Cardiac fibroblast (primary cell): ENCODE measurements at places on chromosomes 7 and 10.

DNA sequence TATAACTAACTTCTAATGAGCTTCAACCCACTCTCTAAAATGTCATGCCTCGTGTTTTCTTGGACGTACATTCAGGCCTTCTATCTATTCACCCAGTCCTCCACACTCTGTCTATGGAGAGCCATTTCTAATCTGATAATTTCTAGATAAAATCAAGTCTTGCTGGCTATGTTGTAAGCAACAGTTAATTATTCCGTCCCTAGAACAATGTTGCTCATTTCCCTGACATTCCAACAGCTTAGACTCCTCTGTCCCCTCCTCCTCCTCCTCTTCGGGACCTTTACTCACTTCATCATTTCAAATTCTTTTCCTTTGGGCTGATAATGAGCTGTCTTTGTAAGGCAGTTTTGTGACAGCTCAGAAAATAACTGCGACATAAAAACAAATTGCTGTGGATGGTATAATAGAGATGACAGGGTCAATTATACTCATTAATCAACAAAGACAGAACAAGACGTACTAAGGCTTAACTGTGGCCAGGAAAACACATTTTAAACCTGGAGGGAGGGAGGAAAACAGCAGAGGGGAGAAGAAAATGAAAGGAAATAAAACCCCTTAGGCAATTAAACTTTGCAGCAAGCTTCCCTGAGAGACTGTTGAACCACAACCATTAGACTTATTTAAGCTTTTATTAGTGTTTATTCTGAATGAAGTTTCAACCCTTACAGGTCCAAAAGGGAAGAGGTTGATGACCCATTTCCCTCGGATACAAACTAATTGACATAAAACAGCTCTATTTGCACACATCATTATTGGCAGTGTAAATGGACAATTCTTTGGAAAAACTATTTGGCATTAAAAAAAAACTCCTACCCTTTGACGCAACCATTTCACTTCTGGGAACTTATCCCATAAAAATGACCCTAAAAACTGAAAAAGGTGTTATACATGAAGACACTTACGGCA lies 179.1 kb downstream of the SFMBT2 start:
- DNase-seq, result no peak

- DNase-seq, result no peak
These were observed 14.2 kb downstream of the INSYN2A start for GRCh38 chr10:127182161-127182560.

GRCh38 chr7:22722536-22723180 lies 4.3 kb upstream of the IL6 start:
- no peak for DNase-seq

- DNase-seq, result peak; percentile 76
These were observed 33.1 kb upstream of the CROT start for GRCh38 chr7:87312215-87312865.

DNA sequence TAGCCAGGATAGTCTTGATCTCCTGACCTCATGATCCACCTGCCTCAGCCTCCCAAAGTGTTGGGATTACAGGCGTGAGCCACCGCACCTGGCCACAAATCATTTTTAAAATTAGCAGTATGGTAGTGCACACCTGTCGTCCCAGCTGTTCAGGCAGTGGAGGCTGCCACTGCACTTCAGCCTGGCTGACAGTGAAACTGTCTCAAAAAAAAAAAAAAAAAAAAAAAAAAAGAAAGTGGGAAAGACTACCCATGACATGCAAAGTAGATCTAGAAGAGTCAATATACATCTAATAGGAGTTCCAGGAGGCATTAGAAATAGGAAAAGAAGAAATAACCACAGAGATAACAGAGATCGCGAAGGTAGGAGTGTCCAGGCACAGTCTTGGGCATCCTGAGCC lies 3.2 kb downstream of the CSGALNACT2 start:
- DNase-seq, result no peak

DNA sequence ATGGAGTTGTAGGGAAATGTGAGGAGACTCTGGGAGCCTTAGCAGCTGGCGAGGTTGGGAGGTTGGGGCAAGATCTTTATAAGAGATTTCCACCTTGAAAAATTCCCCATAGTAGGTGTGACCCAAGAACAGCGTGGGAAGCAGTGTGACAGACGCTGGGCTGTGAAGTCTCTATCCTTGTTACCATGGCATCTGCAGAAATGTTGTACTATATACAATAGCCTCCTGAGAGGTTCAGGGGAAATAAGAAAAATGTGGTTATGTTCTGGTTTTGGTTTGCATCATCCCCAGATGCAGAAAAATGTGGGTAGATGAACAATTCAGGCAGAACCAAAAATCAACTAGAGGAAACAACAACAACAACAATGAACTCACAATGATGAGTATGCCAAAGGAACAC lies 498.6 kb downstream of the SH2D4B start:
- DNase-seq, result no peak

DNA sequence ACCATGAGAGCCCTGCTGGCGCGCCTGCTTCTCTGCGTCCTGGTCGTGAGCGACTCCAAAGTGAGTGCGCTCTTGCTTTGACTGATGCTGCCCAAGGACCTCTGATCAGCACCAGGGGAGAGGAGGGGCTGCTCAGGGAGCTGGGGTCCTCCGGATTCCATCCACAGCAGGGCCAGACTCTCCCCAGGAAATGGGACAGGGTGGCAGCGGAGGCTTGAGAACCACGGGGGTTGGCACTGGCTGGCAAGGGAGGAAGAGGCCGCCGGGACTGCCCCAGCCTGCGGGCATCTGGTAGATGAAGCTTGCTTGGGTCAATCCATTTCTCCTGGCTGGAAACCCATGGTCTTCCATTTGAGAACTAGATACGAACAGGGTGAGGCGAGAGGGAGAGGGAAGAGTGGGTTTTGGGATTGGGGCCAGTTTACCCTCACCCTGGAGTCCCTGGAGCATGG lies 647 bp downstream of the PLAU start:
- peak; percentile 54 for DNase-seq

DNA sequence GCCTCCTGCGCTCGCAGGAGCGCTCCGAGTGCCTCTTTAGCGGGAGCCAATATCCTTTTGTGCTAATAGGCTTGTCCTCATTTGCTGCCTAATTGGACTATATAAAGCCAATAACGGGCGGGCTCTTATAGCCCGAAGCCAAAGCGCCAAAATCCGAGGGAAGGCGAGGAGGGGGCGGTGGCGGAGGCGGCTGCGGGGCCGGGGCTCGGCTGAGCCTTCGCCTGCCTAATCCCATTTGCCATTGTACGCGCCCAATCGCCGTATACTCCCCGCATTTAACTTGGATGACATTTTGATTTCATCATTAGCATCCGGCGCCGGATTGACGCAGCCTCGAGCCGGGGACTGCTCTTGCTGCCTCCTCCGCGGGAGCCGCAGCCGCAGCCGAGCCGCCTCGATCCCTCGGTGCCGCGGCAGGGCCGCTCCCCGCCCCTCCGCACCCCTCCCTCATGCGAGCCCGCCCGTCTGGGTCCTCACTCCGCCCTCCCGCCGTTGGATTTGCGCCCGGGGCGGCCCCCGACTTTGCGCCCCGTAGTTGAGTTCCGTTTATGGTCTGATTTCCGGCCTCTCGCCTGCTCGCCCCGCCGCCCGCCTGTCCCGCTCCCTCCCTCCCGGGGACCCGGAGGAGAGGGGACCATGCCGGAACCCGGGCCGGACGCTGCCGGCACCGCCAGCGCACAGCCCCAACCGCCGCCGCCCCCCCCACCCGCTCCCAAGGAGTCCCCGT lies at the start of gene HMX3:
Gene HMX3, plus strand, starts transcription at position 556 of the 727 bp plus-strand sequence. Its CDS starts 81 bp downstream, at position 637.
- peak; percentile 51 for DNase-seq

GRCh38 chr7:111196655-111197054 lies 105.7 kb downstream of the LRRN3 start:
- DNase-seq, result no peak

DNA sequence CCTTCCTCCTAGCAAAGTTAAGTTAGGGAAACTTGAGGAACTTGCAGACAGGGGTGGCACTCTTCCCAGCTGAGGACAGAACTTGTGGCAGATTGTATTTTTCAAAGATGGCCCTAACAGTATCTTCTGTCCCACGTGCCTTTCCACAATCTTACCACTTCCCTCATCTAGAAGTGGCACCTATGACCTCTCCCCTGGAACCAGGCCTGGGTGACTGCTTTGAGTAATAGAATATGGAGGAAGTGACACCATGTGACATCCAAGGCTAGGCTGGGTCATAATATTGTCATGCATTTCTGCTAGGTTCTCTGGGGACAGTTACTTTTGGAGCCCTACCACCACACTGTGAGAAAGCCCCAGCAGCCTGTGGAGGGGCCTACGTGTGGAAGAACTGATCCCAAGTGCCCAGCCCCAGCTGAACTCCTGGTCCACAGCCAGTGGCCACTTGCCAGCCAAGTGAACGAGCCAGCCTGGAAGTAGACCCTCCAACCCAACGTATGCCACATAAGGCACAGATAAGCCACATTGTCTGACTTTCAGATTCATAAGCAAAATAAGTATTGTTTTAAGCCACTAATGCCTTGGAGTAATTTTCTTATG lies 193.7 kb downstream of the PTPN20 start:
- no peak for DNase-seq

DNA sequence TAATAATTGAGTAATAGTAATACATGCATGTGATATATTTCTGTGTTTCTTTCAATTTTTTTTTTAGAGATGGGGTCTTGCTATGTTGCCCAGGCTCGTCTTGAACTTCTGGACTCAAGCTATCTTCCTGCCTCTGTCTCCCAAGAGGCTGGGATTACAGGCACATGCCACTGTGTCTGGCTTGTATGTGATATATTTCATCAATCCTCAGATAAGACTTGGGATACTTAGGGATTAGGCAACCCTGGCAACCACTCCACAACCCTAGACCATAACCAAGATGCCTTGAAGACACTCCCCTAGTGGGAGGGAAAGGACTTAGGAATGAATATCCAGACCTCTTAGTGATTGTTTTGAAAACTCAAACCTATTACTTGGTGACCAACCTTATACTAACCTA lies 154.8 kb downstream of the CCDC3 start:
- DNase-seq, result peak; percentile 86

GRCh38 chr7:5117095-5117970 lies 71.7 kb downstream of the RBAK start:
- DNase-seq, result no peak

DNA sequence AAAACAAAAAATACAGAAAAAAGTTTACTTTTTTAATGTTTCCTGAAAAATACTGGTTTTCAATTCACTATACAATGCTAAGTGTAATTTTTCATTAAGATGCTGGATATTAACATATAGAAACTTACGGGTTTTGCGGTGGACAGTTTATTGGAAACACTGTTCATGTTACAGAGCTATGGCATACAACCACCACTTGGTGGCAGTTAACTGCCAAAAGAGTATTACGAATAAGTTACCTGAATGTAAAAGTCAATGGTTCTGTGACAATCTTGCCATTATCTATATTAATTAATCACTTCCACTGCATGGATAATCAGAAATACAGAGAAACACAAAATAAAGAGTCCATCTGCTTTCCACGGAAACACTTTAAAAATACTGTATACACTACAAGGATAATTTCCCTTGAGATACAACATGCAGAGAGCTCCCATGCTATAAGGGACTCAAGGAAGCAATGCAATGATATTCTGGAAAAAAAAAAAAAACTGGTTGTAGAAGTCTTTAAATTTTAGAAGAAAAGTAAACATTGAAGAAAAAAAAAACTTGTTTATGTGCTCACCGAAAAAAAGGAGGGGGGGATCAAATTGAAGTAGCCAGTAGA lies 97.0 kb downstream of the TPK1 start:
- DNase-seq, result peak; percentile 60

- DNase-seq, result peak; percentile 66
These were observed 1.5 kb downstream of the TRIL start for GRCh38 chr7:28956608-28957063.

DNA sequence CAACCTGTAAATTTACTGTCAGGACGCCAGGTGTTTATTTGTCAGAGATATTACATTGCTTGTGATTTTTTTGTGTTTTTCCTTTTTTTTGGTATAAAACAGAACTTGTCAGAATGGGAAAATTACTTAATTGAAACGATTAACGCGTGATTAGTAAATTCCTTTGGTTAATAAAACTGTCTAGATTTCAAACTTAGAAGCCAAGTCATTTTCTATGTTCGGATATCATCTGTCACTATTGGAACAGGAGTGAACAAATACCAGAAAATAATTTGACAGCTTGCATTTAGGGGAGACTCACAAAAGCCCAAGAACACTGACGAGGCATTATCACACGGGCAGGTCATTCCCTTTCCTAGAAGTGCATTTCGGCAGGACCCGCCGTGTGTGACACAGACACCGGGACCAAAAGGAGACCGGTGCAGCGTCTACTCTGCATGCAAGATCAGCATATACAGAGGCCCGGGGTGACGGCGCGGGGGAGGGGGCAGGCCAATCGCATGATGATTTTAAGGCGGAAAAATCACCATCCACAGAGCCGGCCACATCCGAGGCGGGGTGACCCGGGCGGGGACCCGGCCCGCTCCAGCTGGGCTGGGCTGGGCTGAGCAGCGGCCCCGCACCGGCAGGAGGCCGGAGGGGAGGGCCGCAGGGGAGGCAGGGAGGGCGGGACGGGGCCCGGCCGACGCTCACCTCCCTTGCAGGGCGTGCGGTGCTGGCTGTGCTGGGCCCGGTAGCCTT lies 841 bp downstream of the GLUD1 start:
- peak; percentile 42 for DNase-seq

GRCh38 chr7:23468526-23469149 lies 1.7 kb downstream of the IGF2BP3 start:
- no peak for DNase-seq

- no peak for DNase-seq
These were observed 242.1 kb upstream of the PPP1R3A start for GRCh38 chr7:114160925-114161324.

GRCh38 chr10:8424555-8425211 lies 370.2 kb downstream of the GATA3 start:
- no peak for DNase-seq

GRCh38 chr7:6367701-6368211 lies 80.0 kb downstream of the DAGLB start:
- peak; percentile 57 for DNase-seq

GRCh38 chr10:98921316-98921715 lies 314.3 kb downstream of the HPSE2 start:
- no peak for DNase-seq

- no peak for DNase-seq
These were observed 45.0 kb downstream of the GRID1 start for GRCh38 chr10:86321568-86321967.

GRCh38 chr10:14491811-14492210 lies 161.1 kb upstream of the FRMD4A start:
- DNase-seq, result no peak

- DNase-seq, result no peak
These were observed 89.0 kb downstream of the NKX6-2 start for GRCh38 chr10:132696728-132697577.

GRCh38 chr10:128575761-128576160 lies 449.5 kb upstream of the MKI67 start:
- no peak for DNase-seq

GRCh38 chr10:5595994-5596471 lies 70.4 kb downstream of the ASB13 start:
- peak; percentile 68 for DNase-seq
